H7 (cell line): ENCODE measurements at places on chromosomes 2 and 18.

- no peak for DNase-seq
Observed at GRCh38 chr2:41042343-41042742, 590.5 kb upstream of the SLC8A1 start.

DNA sequence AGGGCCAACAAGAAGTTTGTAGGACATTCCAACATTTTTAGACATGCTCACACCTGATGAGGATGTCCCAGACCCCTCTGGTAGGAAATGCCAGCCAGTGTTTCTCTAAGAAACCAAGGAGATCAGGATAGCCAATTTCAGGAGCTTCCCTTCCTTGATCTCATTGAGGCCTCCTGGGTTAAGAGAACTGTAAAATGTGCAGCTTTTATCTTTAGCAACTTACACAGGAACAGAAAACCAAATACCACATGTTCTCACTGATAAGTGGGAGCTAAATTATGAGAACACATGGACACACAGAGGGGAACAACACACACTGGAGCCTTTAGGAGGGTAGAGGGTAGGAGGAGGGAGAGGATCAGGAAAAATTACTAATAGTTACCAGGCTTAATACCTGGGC lies 99.6 kb upstream of the MAP2 start:
- DNase-seq, result no peak

GRCh38 chr2:33709951-33710350 lies 110.9 kb upstream of the FAM98A start:
- no peak for DNase-seq

- no peak for DNase-seq
Observed at GRCh38 chr2:207682557-207682956, 28.9 kb upstream of the CCNYL1 start.

- no peak for DNase-seq
Observed at GRCh38 chr2:60499651-60500265, 53.7 kb downstream of the BCL11A start.

GRCh38 chr2:55084641-55085040 lies 34.4 kb upstream of the RTN4 start:
- no peak for DNase-seq

GRCh38 chr2:232390661-232391060 lies 12.1 kb downstream of the ALPP start:
- no peak for DNase-seq

DNA sequence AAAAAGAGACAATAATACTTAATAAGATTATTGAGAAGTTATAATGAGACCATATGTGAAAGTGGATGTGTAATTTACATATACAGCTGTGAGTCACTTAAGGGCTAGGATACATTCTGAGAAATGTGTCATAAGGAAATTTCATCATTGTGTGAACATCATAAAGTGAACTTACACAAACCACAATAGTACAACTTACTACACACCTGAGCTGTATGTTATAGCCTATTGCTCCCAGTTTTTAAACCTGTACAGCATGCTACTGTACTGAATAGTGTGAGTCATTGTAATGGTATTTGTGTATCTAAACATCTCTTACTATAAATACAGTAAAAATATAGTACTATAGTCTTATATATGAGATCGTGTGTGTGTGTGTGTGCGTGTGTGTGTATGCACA lies 1420.3 kb upstream of the PIK3C3 start:
- no peak for DNase-seq

GRCh38 chr2:128536925-128537620 lies 218.4 kb upstream of the HS6ST1 start:
- peak; percentile 65 for DNase-seq

DNA sequence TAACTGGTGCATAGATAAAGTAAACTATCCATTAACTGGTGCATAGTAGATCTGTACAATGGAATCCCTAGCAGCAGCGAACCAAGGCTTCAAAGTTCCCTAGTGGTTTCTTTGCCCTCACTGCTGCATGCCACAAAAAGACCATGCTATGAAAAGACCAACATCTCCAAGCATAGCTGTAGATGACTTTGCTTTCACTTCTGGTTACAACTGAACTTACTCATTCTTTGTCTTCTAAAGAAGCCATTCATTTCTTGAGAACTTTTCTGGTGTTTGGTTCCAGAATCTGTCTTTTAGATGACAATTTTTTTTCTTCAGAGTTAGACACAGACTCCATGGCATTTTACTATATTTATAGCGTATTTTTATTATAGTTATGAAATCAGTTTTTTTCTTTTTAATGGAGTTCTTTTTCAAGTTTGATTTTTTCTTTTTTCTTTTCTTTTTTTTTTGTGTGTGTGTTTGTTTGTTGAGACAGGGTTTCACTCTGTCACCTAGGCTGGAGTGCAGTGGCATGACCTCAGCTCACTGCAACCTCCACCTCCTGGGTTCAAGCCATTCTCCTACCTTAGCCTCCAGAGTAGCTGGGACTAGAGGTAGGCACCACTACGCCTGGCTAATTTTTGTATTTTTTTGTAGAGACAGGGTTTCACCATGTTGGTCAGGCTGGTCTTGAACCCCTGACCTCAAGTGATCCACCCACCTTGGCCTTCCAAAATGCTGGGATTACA lies 63.6 kb downstream of the SLC35F5 start:
- no peak for DNase-seq

DNA sequence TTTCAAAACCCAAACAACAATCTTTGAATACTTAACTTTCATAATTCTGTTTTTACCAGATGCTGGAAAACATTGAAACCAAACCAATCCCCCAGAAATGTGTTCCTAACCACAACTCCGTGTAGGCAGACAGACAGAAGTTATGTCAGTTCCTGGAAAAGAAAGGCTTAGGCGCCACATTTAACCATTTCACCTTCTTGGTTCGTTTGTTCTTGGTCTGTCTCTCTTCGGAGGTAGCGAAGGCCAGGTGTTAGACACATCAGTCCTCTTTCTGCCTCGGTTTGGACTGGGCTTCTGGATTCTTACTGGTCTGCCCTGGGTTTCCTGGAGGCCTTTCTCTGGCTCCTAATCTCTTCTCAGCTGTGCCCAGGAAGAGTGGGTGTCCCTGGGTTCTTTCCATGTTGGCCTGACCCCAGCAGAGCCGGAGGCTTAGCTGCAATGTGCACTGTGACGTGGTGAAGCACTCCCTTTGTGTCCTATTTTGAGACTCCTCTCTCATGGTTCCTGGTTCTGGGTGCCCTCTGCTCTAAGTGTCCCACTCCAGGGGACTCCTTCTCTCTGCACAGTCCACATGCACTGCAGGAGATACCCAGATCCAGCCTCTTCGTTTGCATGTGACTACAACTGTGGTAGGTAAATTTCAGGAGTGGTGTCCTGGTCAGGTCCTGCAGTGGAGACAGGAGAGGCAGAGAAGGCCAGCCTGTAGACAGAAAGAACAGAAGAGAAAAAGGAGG lies 23.1 kb upstream of the RAB31 start:
- DNase-seq, result no peak

DNA sequence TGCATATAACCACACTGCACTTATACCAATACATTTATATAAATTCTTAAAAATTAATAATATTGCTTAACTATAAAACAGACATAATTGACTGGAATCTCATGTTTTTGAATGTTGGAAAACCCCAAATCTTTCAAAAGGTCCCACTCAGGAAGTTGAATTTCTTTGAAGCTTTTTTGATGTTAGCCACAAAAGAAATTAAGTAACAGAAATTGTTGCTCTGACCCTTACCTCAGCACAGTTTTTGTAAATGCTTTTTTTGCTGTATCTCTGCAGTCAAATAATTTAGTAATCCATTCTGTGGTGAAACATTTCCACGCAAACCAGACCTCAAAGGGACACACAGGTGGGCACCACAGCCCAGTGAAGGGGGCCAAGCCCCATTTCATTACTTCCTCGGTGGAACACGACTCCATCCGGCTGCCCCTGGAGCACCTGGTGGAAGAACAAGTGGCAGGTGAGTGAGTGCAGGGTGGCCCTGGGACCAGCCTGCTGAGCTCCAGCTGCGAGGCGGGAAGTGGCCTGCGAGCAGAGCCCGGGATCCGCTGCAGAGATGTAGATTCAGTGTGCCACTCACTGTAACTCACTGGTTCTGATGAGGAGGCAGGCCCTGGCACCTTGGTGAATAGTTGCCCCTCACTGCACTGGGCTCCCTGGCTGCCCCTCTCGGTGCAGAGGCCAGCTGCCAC lies 8.4 kb downstream of the SCLY start:
- peak; percentile 22 for DNase-seq

- peak; percentile 60 for DNase-seq
Observed at GRCh38 chr2:101162561-101163330, 11.6 kb upstream of the TBC1D8 start.

- no peak for DNase-seq
Observed at GRCh38 chr2:240986787-240987411, 11.5 kb upstream of the SNED1 start.

GRCh38 chr2:64735504-64735903 lies 81.8 kb upstream of the SERTAD2 start:
- no peak for DNase-seq
